Activated naive CD4-positive, alpha-beta T cell treated with anti-CD3 and anti-CD28 coated beads, Interleukin-2, amount 50 U/mL, for 16 hours (primary cell): ENCODE measurements at places on chromosomes 11 and 22.

DNA sequence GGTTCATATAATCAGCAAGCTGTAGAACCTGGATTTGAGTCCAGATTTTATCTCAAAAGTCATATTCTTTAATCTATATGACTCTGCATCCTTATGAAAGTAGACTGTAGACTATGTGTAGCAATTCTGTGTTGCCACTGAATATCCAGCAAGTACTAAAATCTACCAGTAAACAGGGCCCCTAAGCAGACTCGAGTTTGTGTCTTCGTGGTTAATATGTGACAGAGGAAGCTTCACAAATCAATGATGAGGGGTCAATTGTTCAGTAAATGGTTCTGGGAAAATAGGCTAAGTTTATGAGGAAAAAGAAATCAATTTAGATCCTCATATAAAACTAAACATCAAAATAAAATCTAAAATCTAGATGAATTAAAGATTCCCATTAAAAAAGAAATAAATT, 648.5 kb upstream of the KIRREL3 start:
- no peak for DNase-seq

GRCh38 chr11:85805387-85805786, 5.6 kb downstream of the SYTL2 start:
- no peak for DNase-seq

- DNase-seq, result no peak
Measured at GRCh38 chr11:119734788-119735187, 5.8 kb upstream of the NECTIN1 start.

DNA sequence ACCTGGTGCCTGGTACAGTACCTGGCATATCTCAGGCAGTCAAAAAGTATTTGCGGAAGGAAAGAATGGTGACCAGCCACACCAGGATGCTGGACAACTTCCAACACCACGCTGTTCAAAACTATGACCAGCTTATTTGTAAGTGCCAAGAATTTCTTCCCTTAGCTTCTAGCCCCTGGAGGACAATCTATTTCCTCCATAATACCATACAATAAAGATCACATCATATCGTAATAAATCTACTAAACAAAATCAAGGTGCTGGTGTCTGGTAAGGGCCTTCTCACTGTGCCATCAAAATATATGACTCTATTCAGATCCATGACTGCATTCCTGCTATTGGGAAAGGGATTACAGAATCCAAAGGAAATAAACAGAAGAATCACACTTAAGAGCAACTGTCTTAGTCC, 51.5 kb downstream of the ALG9 start:
- DNase-seq, result no peak

GRCh38 chr11:29435421-29435820, 581.4 kb downstream of the KCNA4 start:
- DNase-seq, result no peak

DNA sequence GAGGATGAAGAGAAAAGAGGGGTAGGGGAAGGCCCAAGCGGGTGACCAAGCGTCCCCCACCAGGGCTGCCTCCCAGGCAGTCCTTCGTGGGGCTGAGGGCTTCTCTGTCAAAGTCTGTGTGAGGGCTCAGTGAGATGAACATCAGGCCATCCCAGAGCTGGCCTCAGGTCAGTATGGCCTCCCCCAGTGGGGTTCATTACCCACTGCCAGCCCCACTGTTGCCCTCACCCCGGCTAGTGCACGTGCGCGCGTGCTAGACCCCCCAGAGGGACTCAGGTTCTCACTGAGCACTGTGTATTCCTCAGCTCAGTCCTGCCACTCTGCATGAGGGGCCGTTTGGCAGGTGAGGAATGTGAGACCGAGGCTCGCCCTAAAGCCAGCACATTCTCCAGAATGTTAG, 3.3 kb downstream of the KDELR3 start:
- DNase-seq, result no peak

DNA sequence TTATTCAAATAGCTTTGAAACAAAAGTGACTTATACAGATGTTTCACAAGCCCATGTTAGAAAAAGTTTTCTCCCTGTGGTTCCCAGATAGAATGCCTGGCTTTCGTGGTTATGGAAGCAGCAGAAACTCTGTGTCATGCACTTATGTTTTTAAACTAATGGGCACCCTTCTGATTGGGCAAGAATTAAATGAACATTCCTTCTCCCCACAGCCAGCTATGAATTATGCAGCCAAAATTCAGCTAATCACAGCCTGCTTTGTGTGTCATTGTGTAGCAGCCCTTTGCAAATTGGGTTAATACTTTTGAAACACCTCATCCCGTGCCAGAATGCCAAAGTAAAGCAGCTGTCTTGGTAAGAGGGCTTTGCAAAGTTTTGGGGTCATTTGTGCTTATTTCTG, 46.9 kb downstream of the PANX1 start:
- DNase-seq, result no peak

DNA sequence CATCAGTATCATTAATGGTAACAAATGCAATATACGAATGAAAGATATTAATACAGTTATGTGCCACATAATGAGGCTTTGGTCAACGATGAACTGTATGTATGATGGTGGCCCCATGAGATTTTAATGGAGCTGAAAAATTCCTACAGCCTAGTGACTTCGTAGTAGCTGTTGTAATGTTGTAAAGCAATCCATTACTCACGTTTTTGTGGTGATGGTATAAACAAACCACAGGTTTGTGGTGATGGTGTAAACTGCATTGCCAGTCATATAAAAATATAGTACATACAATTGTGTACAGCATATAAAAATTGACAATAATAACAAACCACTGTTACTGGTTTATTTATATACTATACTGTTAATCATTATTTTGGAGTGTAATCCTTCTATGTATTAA, 27.4 kb upstream of the GRIA4 start:
- DNase-seq, result no peak

GRCh38 chr11:117376517-117376916, 48.9 kb downstream of the CEP164 start:
- DNase-seq, result no peak

DNA sequence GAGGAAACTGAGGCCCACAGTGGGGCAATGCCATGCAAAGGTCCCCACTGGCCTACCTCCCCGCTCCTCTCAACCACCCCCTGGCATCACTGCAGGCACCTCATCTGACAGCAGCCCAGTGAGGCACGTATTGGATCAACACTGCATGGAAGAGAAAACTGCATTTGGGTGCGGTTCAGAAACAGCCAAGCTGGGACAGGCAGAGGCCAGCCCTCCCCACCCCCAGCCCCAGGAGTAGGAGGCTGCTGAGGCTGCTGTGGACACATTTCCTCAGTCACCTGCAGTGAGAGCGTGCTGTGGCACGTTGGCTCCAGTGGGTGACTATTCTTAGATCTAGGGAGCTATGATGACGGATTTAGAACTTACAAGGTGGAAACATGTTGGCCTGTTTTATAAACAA, 63.7 kb downstream of the KCNC1 start:
- DNase-seq, result no peak

DNA sequence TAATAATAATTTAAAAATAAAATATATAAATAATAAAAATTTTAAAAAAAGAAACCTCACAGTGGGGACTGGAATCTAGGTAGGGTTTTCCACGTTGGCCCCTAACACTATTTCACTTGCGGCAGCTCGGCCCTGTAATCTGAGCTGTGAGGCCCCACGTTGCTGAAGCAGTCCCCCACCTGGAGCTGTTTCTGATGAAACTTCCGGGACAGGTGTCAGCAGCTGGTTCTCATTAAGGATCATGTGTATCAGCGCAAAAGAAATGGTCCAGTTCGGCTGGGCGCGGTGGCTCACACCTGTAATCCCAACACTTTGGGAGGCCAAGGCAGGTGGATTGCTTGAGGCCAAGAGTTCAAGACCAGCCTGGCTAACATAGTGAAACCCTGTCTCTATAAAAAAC, 17.3 kb downstream of the RHOD start:
- no peak for DNase-seq

GRCh38 chr22:22210889-22211833, 33.4 kb upstream of the VPREB1 start:
- no peak for DNase-seq

- DNase-seq, result no peak
Measured at GRCh38 chr11:57318178-57318577, 6.6 kb downstream of the TNKS1BP1 start.

GRCh38 chr11:3368199-3368598, 10.7 kb downstream of the ZNF195 start:
- DNase-seq, result no peak

GRCh38 chr22:29105468-29105867, 32.6 kb downstream of the KREMEN1 start:
- no peak for DNase-seq

- DNase-seq, result no peak
Measured at GRCh38 chr11:119721129-119722120, 7.6 kb downstream of the NECTIN1 start.

DNA sequence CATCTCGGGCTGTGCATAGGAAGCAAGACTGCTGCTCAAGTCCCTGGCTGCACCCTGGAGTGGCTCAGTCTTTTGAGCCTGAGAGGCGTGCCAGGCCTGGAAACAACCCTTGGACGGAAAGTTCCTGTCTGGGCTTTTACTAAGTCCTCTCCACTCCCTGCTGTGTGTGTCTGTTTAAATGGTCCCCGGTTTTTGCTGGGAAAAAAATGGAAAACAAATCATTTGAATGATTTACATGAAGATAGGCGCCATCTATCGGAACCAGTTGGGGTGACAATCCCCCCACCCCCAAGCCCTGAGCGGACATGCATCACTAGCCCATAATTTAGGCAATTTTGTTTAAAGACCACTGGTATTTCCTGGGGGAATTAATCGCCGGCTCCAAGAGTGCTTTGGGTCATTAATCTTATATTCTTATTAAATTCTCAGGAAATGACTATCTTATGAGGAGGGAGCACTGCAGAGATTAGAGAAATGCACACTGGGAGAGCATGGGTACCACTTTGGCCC, 2.7 kb upstream of the GAB2 start:
- DNase-seq, result peak; percentile 51

- DNase-seq, result no peak
Measured at GRCh38 chr22:24806663-24807001, 621 bp downstream of the SGSM1 start.

DNA sequence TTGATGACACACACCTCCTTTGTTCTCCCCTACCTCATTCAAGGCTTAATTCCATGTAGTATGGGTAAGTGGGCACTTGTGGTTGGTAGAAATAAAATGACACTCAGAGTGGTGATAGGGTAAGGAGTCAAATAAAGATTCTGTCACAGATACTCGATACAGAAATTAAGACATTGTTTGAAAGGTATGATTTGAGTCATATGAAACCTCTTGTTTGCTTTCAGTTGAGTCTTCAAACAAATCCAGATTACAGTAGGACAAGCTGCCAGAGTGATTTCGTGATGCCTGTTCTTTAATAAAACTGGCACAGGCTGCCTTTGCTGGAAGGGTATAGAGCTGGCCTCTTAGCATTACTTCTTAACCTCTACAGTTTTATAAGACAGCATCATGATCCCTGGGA, 182.4 kb downstream of the SPON1 start:
- no peak for DNase-seq

GRCh38 chr11:110076371-110076965, 16.7 kb upstream of the ZC3H12C start:
- DNase-seq, result no peak

- DNase-seq, result no peak
Measured at GRCh38 chr11:27754035-27755017, 54.1 kb upstream of the BDNF start.

DNA sequence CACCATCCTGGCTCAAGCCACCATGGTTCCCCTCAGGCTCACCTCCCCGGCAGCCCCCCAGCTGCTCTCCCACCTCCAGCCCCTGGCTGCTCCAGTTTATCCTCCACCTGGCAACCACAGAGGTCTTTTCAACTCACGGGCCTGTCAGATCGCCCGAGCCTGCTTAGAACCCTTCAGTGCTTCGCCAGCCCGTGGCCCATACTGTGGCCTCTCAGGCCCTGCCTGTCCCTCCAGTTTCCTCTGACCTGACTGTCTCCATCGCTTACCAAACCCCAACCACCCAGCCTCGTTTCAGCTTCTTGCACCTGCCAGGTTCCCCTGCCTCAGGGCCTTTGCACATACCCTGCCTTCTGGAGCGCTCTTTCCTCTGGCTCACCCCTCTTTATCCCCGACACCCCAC, 6.9 kb downstream of the KCNC1 start:
- DNase-seq, result no peak

DNA sequence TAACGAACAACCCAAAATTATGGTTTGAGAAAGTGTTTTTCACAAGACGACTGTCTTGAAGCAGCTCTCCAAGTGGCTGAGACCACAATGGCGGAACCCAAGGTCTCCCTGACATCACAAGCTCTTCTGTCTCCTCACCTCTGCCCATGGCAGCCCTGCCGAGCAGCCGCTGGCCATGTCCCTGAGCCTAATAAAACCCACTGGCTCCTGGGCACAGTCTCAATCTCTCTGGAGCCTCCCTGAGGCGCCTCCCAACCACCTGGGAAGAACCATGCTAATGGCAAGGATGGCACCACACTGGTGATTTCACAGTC, 50.0 kb downstream of the CLTCL1 start:
- DNase-seq, result no peak

GRCh38 chr22:39925273-39925672, 24.4 kb downstream of the GRAP2 start:
- DNase-seq, result no peak

GRCh38 chr11:134384406-134384805, 27.6 kb downstream of the B3GAT1 start:
- no peak for DNase-seq

DNA sequence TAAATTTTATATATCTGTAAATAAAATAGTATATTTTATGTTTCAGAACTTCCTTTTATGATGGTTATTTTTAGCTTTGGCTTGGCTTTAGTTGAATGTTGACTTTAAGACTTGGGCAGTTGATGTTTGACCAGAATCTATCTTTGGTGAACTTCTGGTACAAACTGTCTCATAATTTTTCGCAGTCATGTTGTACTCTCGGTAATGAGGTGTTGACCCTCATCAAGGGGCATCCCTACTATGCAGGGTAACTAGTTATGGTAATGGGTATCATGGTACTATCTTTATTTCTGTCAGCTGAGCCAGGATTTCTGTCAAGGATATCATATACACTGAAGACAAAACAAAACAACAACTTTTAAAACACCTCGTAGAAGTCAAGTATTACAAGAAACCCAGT, 67.7 kb downstream of the NXPE2 start:
- no peak for DNase-seq

DNA sequence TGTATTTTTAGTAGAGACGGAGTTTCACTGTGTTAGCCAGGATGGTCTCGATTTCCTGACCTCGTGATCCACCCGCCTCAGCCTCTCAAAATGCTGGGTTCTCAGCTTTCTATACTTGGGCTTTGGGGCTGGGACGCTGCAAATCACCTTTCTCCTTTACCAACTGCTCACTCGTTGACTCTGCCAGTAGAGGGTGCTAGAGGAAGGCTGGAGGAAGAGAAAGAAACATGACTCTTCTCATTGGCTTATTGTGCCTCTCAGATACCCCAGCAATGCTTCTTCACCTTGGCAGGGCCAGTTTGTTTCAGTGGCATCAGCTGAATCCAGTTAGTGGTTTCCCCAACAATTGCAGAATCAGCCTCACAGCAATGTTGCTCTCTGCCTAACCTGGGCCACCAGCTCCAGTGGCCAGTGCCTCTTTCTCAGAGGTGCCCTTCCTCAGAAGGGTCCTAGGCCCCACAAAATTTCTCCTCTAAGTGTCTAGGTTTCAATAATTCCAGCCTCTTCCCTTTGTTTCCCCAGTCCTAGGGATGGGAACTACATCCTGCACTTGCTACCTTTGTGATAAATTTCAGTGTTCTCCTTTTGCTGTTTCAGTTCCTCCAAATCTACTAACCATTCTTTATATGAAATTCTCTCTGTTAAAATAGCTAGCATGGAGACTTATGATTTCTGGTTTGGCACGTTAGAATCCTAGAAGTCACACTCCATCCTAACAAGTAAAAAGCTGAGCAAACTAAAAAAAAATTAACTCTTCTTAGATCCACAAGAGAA, 71.5 kb upstream of the VSTM5 start:
- DNase-seq, result no peak
